ENCODE measurements at places on chromosomes 3 and 15.

- peak; percentile 1 for DNase-seq
Observed at GRCh38 chr3:162337630-162338029, 841.0 kb downstream of the OTOL1 start.

DNA sequence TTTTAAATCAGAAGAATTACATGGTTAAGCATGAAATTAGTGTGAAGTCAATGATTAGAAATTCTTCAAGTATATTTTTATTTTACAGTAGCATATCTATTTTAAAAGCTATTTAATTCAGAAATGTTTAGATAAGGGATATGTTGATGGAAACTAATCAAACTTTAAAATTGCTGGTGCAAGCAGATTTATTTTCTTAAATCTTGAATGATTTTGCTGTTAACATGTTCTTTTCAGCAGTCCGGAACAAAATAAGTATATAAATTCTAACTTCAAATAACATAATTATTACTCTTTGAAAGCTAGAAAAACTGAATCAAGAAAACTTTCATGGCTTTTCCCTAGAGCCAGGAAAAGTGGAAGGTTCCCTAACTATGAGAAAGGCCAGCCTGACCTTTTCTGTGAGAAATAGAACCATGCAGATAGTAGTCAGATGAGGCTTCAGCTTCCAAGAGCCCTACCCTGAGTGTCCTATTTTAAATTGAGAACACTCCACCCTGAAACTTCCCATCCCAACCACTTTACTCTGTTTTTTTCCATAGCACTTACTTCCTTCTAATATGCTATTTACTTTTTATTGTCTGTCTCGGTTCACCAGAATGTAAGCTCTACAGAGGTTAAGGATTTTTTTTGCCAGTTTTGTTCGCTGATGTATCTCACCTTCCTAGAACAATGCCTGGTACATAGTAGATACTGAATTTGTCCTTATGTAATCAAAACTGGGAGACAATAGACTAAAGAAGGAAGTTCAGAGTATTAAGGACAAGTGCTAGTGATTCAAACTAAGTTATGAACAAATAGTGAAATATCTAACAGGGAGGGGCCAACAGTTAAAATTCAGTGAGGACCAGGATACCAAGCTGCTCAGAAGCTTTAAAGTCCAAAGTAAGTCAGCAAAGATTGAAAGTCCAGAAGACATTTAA is 66.8 kb downstream of the CD200R1L start:
- no peak for DNase-seq

- DNase-seq = no peak
Observed at GRCh38 chr3:186665625-186666188, at the start of gene HRG. TSS of gene HRG (plus strand) at chr3:186666014. CDS start at chr3:186666032, 18 bp downstream.

GRCh38 chr3:175807175-175807574 is 948.0 kb downstream of the NAALADL2 start:
- no peak for DNase-seq

DNA sequence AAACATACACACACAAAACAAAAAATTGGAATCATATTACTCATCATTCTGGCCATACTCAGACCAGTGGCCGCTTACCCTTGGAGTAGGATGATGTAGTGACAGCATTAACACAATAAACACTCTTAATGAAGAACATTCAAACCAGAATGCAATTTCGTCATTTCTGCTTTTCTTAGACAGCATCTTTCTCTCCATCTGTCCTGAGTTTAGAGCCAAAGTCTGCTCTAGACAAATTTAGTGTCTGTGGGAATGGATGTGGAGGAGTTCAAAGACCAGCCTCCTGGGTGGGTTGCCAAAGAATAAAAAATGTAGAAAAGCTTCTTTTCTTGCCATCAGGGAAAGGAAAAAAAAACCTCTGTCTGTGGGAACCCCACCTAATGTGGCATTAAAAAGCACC is 212.4 kb upstream of the POU1F1 start:
- DNase-seq = peak; percentile 25

- DNase-seq = peak; percentile 89
Observed at GRCh38 chr3:108488631-108489030, 21.8 kb downstream of the MYH15 start.

GRCh38 chr15:63466378-63467192 is 37.8 kb upstream of the USP3 start:
- DNase-seq = peak; percentile 64

DNA sequence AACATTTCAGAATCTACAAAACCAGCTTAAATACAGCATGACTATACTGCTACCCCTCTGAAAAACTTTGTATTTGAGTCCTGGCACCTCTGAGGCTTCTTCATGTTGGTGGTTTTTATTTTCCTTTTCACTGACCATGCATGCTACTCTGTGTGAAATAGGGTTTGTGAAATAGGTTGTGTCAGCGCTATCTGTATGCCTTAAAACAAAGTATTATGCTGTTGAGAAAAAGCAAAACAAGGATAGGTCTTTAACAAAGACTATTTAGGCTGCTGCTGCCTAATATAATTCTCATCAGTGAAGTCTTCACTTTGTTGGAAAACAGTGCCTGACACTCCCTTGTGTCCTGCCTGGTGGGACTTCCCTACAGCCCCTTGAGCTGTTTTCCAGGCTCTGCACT is 28.7 kb upstream of the TRAK1 start:
- no peak for DNase-seq

- no peak for DNase-seq
Observed at GRCh38 chr3:10715886-10716285, 100.1 kb upstream of the SLC6A11 start.

DNA sequence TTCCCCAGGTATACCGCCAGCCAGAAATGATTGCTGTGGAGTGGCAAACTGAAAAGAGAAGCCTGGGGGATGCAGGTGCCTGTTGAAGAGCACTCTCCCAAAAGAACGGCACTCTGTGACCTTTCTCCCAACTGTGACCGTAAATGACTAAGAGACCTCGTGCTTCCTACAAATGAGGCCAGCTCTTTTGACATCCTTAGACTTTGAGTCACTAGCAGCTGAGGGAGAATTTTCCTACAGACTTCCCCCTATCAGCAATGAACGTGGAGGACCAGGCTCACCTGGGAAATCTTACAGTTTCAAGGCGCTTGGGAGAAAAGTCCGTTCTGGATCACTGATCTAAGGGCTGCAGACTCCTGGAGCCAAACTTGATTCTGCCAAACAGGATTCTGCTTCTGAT is 8.6 kb downstream of the AQP9 start:
- DNase-seq = peak; percentile 22

DNA sequence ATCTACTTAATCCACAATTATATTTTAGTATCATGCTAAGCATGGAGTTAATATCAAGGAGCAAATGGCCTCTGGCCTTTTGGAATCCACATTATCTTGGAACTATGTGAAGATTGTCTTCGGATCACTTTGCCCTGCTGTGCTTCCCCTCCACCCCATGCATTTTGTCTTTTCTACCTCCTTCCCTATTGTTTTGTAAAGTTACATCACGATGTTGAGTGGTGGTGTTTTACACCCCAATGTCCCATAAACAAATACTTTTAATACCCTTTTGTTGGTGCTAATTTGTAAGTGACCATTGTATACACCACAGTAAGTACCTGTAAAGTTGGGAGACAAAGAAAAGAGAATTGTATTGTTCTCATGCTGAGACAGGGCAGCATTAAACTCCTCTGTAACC is 258.4 kb upstream of the ZNF717 start:
- no peak for DNase-seq

GRCh38 chr3:99356696-99357095 is 281.7 kb upstream of the COL8A1 start:
- DNase-seq = peak; percentile 26

- DNase-seq = no peak
Observed at GRCh38 chr3:46561511-46561910, 4.6 kb downstream of the LRRC2 start.

GRCh38 chr3:134306320-134306719 is 55.7 kb upstream of the RYK start:
- no peak for DNase-seq

DNA sequence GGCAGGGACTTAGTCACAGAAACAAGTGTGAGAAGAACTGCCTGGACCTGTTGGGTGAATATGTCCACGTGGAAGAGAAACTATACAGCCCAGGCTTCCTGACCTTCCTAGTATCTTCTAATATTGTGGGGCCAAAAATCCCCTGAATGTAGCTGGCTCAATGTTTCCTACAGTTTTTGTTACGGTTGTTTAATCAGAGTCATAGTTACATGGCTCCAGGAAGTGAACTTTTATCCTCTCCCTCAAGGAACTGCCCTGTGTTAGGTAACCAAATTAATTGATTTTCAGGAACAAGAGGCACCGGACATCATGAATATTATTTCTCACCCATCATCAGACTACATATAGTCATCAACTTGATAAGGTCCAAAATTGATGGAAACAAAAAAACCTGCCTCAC is 59.0 kb downstream of the ANXA2 start:
- no peak for DNase-seq

DNA sequence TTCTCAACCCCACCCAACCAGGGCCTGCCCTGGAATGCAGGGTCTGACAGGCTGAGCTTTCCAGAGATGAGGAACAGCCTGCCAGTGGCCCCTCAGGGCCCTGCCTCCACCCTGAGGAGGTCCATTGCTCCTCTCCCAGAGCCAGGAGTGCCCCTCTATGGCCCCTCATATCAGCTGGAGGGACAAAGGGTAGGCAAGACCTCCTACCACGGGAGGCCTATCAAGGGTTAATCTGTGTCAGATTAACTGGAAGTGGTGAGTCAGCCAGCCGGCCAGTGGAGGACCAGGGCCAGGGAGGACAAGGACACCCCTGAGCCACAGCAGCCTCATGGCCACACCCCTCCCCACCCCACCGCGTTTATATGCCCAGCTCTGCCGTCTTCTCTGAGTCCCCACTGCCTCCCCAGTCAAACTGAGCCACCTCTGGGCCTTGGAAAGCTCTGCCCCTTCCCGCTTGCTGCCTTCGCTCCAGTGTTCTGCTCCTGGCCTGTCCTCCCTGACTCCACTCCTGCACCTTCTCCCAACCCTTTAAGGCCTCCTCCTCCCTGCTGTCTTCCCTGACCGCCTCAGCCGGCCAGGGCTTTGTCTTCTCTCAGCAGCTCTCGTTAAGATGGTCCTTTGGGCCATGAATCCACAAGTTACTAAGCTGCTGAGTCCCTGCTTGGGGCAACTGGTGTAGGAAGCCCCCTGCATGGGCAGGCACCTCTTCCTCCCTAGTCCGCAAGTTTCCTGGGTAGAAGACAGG is 6.5 kb downstream of the CCDC33 start:
- DNase-seq = peak; percentile 32
